ENCODE measurements at places on chromosomes 3 and 15.

GRCh38 chr3:58991026-58991425 lies 58.8 kb downstream of the CFAP20DC start:
- DNase-seq, result no peak

- DNase-seq, result peak; percentile 5
Measured at GRCh38 chr3:197750858-197751737, 1.4 kb downstream of the FYTTD1 start.

DNA sequence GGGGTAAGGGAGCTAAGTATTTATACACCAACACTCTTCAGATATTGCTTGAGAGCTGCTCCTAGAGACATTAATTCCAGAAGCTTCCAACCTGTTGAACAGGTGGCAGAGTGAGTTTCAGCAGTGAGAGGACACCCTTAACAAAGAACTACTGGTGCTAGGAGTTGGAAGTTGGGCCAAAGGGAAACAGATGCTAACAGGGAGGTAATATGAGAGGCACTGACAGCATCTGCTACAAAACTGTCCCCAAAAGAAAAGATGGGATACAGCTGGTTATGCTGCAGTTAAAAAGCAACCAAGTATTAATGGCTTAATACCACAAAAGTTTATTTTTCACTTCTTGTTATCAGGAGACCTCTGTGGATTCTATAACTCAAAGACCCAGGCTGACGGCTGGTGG lies 104.5 kb upstream of the SATB1 start:
- DNase-seq, result no peak

DNA sequence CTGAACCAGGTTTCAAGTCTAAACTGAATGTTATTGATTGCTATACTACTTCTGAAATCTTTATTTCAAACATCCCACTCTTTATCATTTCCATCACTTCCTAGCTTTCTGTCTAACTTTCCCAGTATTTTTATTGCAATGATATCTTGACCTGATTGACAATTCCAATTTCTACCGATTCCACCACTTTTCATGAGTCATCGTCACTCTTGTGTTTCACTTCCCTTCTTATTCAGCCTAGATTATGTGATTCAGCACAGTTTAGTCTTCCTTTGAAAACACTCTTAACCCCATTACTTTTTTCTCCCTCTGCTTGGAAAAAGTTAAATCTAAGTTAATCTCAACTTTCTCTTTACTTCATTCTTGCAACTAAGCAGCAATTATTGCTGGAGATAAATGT lies 62.6 kb downstream of the SLC7A14 start:
- no peak for DNase-seq

DNA sequence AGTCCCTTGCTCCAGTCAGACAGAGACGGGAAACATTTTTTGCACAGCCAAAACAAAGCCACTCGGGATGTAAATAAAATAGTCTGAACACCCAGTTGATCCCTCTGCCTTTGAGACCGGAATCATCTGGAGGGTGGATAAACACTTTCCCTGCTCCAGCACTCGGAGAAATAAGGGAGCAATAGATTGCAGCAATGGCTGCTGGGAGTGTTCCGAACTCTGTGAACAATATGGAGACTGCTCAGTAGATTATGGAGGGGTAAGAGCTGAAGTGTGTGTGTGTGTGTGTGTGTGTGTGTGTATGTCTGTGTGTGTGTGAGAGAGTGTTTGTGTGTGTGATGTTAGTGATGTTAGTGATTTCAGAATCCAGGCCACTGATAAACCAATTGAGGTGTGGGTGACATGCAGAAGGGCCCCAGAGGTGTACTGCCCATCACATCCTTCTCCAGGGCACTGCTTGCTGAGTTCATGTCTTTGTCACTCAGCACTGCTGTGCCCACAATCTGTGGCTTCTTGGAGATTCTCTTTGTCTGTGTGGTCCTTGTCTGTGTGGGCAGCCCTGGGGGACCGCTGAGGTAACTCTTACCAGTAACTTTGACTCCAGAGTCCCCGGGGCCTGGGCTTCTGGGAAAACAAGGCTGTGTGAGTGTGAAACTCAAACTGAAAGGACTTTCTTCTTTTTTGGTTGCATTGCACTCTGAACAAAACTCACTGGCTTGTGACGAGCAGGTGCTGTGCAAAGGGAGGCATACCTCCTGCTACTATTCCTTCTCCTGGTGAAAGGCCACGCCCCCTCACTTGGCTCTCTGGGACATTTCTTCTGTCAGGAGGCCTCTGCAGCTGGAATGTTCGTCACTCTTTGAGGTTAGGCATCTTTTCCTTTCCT lies 23.0 kb downstream of the CRYGS start:
- no peak for DNase-seq

DNA sequence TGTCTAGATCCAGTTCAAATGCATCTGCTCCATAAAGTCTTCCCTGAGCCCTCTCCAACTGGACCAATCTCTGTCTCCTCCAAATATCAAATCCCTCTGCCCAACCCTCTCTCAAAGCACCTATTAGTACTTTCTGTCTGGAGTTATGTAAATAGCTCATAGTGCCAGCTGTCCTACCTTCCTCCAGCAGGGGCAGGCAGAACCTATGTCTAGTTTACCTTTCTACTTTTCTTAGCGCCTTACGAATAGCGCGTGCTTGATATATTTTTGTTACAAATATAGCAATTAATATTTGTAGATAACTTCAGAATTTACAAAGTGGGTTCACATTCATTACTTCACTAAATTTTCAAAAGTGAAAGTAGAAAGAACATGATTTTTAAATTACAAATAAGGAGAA lies 14.0 kb upstream of the CCDC80 start:
- DNase-seq, result no peak

- no peak for DNase-seq
Measured at GRCh38 chr15:41675337-41675736, 15.1 kb downstream of the MGA start.

DNA sequence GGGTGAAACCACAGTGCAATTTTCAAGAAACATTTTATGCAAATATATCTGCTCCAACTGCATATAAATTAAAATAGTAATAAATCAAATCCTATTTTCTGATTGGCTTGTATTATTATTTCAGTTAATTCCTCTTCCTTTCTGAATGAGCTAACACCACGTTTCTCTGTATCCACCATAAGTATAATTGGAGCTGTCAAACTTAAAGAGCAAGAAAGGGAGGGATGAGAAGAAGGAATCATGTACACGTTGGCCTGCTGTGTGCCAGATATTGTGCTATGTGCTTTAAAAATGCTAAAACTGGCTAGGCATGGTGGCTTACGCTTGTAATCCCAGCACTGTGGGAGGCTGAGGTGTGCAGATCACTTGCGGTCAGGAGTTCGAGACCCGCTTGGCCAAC lies 180.0 kb downstream of the MAGI1 start:
- DNase-seq, result no peak

- no peak for DNase-seq
Measured at GRCh38 chr15:23444269-23444668, 2.8 kb downstream of the GOLGA6L2 start.

GRCh38 chr15:60673918-60674558 lies 195.1 kb upstream of the ICE2 start:
- DNase-seq, result no peak

- peak; percentile 24 for DNase-seq
Measured at GRCh38 chr15:88894819-88895767, at the start of gene HAPLN3. TSS of gene HAPLN3 (minus strand) at chr15:88895544. CDS start at chr15:88887298, 8,246 bp downstream.

DNA sequence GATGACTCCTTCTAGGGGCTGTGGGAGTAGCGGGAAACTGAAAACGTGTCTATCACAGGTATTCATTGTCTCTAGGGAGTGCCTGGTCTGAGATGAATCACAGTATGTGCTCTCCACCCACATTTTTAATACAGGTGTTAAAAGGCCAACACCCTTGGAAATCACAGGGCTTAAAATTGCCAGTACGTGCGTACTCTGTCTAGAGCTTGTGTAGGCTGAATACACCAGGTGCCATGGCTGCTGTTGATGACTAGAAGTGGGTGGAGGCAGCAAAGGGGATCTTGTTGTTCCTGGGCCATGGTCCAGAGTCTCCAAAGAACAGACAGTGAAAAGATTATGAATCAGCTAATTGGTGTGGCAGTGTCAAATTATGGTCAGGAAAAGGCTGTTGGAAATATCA lies 35.1 kb upstream of the P3H2 start:
- no peak for DNase-seq

DNA sequence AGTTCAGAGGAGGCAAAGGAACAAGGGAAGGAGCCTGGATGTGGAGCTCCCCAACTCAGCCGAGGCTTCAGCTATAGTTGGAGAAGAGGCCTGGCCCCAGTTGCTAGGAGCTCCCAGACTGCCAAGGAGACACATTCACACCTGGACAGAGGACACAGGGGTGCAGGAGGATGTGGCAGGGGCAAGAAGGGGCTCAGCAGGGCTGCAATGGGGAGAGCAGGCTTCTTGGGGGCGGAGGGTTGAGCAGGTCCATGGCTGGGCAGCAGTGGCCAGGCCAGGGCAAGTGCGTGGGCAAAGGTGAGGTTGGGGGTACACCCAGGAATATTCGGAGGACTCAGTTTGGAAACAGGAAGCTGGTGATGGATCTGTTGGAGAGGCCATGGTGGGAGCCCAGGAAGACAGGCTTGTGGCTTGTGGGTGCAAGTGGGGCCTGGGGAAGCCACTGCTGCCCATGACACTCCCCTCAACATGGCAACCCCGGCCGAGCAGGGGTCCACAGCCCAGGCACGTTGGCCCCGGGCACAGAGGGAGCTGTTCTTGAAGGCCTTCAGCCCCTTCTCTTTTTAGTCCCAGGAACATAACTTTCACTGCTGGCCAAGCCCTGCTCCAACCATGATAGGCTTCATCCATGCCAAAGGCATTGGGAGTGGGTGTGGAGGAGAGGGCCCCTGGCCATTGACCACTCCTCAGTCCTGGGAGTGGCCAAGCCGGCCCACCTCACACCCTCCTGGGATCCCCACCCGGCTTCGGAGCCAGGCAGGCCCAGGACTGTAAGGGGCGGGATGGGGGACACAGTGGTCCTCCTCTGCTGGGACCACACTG lies 33.3 kb downstream of the TSPAN3 start:
- DNase-seq, result no peak

GRCh38 chr3:61718565-61718964 lies 157.2 kb downstream of the PTPRG start:
- no peak for DNase-seq

- DNase-seq, result no peak
Measured at GRCh38 chr15:82999905-83000671, 11.4 kb downstream of the C15orf40 start.

DNA sequence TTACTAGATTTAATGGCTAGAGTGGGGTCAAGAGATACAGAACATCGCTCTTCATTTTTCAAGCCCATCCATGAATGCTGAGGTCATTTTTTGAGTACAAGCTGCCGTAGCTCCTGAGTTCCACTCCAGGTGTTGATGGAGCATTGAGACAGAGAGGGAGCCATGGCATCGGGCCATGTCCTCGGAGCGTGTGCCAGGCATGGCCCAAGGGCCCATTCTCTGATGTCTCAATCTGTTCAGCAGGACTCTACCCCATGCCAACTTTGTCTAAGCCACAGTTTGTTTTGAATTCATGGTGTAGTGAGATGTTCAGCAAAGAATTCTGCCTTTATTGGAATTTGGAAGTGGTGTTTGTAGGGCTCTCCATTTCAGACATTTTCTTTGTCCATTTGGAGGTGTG lies 110.5 kb upstream of the ADAMTS9 start:
- no peak for DNase-seq

- DNase-seq, result no peak
Measured at GRCh38 chr3:21621181-21621651, 129.8 kb downstream of the ZNF385D start.

- DNase-seq, result peak; percentile 80
Measured at GRCh38 chr3:123884203-123884831, at the start of gene MYLK. TSS of gene MYLK (minus strand) at chr3:123884332. CDS start at chr3:123793841, 90,491 bp downstream.

DNA sequence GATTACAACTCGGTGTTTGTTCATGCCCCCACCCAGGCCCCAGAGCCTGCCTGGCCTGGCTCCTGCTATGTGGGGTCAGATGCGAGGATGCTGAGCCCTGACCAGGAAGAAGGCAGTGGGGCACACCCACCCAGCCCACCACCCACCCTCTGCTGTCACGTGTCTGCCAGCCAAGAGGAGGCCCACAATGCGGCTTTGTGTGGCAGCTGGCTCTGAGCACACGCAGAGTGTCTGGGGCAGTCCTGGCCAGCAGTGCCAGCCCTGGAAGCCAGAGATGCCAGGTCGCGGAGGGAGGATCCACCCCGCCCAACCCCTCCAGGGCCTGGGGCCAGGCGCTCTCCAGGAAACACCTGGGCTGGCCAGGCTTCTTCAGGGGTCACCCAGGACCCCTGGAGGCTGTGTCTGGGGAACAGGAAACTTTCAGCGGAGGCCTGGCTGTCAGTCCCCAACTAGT lies 26.4 kb upstream of the KLF13 start:
- no peak for DNase-seq

DNA sequence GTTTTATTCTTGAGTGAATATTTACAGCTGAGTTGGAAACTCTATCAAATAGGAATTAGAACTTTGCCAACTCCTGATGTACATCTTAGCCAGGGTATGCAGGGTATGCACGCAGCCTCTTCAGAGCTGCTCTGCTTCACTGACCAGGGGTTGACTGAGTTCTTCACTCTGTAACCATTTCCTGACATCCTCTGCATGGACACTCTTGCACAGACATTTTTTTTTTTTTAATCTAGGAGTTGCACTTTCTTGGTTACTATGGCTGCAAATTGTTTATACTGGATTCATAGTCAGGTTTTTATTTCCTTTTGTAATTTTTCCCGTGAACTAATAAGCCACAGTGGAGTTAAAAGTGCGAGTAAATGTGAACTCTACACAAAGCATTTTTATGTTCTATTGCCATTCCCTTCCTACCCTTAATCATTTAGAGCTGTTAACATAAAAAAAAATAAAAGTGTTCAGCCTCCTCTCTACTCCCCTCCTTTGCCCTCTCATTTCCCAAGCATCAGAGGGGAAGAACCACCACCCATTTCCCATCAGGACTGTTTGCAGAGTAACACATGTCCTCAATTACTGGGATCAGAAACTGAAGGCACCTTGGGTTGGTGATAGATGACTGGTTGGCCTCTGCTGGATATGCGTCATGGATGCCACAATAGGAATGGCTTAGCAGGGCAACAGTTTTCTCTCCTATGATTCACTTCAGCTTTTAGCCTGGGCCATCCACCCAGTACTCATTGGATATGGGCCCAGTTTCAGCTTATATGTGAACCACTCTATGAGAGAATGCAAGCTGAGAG lies 54.0 kb downstream of the DUT start:
- DNase-seq, result no peak

GRCh38 chr3:169627073-169627472 lies 36.4 kb downstream of the MECOM start:
- DNase-seq, result no peak

GRCh38 chr3:963755-964154 lies 129.1 kb upstream of the CNTN6 start:
- no peak for DNase-seq

DNA sequence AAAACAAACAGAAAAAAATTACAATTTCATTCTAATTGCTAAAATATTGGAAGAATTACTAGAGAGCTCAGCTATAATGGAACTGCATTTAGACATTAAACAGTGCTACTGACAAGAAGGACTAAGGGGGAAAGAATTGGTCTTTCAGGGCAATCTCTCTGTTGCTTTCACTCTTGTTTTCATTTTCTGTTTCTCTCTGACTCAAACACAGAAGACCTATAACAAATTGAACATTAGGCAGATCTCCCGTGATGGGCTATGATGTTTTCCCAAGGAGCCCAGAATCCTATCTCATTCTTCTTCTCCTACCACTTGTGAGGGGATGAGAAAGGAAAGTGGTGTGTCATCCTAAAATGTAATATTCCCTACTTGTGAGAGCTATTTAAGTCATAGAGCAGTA lies 358.0 kb upstream of the TGFBR2 start:
- DNase-seq, result no peak

- DNase-seq, result no peak
Measured at GRCh38 chr15:51677021-51677420, 4.3 kb upstream of the SCG3 start.

- DNase-seq, result no peak
Measured at GRCh38 chr3:71491154-71491752, 92.3 kb downstream of the FOXP1 start.
